T-helper 2 cell (primary cell): ENCODE measurements at places on chromosomes 5 and 9.

- no peak for DNase-seq
Measured at GRCh38 chr9:137975936-137976565, 98.5 kb downstream of the CACNA1B start.

DNA sequence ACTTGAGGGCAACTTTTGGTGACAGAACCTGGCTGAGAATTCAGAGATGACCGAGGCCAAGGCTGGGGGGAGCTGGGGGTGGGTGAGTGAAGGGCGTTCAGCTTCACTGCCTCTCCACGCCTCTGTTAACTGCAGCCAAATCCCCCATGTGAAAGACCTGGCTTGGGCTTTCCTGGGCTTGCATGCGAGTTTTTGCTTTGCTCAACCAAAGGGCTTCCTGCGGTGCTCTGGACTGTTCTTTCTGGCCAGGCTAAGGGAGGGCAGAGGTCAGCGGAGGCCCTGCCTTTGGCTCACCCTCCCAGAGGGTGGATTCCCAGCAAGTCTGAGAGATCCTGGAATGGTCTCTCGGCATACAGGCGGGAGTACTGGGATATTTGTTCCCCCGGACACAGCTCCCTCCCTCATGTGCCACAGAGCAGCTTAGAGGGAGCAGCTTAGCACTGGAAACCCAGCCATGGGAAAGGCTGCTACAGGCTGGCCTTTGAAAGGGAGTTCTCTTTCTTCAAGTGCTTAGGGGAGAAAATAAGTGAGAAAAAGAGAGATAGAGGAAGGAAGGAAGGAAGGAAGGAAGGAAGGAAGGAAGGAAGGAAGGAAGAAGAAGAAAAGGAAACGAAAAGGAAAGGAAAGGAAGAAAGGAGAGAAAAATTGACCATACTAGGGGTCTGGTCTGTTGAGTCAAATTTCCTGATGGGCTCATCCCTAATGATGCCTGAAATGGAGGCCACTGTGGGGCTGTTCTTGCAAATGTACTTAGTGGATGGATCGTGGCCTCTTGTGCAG, 158.8 kb downstream of the FGF18 start:
- no peak for DNase-seq

DNA sequence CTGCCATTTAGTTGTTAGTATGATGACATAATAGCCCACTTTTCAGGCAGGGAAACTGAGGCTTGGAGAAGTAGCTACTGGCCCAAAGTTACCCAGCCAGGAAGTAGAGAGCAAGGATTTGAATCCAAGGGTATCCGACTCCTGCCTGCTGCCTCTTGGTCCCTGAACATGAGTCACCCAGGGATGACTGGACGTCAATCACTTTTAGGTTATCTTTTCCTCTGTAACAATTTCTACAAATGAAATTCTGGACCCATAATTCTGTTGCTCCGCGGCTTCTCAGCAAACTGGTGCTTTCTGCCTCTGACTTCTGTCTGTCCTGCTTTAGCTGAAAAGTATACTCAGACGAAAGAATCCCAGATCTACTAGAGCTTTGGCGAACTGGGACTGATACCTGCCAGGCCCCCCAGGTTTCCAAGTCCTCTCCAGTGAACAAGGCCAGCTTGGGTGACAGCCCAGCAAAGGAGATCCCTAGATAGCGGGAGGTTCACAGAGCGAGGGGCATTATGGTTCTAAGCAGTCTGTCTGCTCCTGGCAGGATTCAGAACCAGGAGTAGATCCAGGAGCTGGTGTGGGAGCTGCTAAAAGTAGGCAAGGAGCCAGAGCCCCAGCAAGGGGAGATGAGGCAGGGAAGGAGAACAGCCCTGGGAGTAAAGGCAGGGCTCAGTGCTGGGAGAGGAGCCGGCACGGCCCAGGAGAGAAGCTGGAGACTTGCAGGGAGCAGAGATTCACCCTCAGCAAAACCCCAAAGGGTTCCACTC, 20.6 kb downstream of the OLFML2A start:
- DNase-seq = no peak

DNA sequence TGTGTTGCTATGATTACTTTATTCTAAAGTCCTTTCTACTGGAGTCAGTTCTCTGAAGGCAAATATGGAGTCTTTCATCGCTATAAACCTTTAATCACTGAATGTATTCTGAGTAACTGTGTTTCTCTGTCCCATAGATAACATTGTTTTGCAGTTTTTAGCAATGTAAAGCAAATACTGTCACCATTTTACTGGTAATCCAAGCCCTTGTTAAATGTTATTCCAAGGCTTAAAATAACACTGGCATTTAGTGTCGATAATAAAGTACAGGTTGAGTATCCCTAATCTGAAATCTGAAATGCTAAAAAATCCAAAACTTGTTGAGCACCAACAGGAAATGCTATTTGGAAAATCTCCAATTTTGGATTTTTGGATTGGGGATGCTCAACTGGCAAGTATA, 24.6 kb downstream of the CCNH start:
- no peak for DNase-seq

DNA sequence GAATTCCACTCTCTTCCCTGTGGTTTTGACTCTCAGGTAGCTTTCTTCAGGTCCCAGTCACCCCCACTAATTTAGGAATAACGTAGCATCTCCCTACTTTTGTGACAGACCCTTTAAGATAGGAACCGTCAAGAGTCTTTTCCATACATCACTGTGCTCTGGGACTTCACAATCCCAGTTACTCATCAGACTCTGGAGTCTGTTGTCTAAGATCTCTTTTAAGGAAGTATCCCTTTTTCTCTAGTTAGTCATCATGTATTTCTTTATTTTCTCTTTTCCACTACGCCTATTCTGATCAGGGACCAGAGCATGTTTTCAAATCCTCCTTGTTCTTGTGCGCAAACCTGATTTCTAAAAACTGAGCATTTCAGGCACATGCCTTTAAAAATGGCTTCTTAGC, 143.0 kb downstream of the GOLPH3 start:
- no peak for DNase-seq

- DNase-seq = peak; percentile 93
Measured at GRCh38 chr9:35910613-35911359, 1.5 kb downstream of the SPAAR start.

- DNase-seq = no peak
Measured at GRCh38 chr5:68285075-68285840, 69.7 kb downstream of the PIK3R1 start.

GRCh38 chr5:126628102-126628501, 27.4 kb downstream of the PHAX start:
- DNase-seq = no peak

DNA sequence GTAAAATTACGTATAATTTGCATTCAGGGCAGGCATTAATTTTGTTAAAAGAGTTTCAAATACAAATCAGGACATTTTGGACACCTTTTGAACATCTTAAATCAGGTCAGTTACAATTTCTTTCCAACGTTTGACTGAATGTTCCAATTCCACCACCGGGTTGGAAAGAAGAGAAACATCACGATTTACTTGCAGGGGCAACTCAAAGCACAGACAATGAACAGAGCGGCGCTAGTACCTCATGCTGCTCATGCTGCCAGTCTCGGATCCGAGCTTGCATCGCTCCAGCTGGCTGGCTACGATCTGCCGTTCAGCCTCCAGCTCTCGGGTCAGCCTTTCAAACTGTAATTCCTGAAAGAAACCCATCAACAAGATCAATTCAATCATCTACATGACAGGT, 339.5 kb downstream of the CTNND2 start:
- DNase-seq = no peak

GRCh38 chr5:130529511-130530485, 625.5 kb downstream of the CHSY3 start:
- DNase-seq = no peak

DNA sequence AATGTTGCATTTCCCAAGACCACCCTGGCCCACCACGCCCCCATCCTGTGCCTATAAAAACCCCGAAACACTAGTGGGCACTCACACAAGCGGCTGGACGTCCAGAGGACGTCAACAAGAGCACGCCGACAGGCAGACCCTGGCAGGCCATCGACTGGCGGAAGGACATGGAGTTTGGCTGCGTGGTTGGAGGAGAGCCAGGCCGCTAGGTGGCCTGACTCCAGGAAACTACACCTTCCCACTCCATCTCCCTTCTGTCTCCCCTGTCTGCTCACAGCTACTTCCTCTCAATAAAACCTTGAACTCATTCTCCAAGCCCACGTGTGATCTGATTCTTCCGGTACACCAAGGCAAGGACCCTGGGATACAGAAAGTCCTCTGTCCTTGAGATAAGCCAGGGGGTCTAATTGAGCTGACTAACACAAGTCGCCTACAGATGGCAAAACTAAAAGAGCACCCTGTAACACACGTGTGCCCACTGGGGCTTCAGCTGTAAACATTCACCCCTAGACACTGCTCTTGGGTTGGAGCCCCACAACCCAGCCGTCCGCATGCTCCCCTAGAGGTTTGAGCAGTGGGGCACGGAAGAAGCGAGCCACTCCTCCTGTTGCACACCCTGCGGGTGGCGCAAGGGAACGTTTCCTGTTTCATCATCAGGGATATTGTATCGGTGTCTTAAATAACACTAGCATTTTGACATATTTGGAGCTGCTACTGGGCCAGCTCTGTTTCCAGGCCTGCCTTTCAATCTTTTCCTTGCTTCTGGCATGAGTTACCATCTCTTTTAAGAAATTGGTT, 54.5 kb upstream of the TAF11L2 start:
- no peak for DNase-seq

GRCh38 chr5:21071986-21072385, 1084.0 kb upstream of the CDH18 start:
- no peak for DNase-seq

DNA sequence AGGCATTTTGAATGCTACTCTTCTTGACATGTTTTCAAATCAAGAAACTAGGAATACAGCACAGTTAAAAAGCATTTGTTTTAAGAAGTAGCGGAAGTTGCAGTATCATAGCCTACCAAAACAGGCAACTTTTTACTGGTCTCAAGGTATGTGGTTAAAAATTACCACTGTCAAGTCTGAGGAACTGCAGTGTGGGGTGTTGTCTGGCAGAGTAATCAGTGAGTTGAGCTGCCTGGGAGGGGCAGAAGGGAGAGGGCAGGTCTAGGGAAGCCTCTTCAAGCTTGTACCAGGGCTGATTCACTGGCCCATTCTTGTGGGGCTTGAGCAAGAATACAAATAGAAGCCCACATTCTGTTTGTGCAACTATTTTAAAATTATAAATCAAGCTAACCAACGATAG, 42.4 kb upstream of the SV2C start:
- no peak for DNase-seq

- DNase-seq = peak; percentile 60
Measured at GRCh38 chr9:26954050-26954508, 2.1 kb upstream of the IFT74 start.

- no peak for DNase-seq
Measured at GRCh38 chr9:137299203-137299565, 2.9 kb downstream of the NRARP start.

DNA sequence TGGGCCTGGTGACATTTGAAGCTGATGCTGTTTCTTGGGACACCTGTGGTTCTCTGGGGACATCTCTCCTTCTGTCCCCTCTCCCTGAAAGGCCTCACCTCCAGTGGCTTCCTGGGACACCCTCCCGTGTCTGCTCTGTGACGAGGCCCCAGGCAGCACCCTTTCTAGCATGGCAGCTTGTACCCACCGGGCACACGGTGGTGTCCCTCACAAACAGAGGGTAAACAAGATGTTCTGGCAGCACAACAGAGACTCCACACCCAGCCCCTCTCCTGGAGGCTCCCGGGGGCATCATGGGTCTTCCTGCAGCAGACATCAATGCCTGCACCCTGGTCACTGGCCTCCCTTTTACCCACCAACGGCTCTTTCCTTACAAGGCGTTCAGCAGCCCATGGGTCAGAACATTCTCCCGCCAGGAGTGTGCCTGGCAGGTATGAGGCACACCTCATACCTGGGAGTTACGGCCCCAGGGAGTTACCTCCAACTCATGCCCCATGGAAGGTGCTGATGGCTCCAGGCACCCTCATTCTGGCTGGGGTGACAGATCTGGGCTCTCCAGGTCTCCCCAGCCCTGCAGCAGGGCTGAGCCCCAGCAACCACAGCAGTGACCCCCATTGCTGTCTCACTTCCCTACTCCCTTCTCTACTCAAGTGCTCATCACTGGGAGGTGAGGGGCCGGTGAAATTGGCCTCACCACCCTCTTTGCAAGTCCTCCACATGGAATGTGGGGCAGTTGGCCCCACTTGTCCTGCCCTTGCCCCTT, 51.1 kb downstream of the BARX1 start:
- DNase-seq = no peak

GRCh38 chr9:19759066-19759465, 29.8 kb downstream of the SLC24A2 start:
- DNase-seq = no peak

DNA sequence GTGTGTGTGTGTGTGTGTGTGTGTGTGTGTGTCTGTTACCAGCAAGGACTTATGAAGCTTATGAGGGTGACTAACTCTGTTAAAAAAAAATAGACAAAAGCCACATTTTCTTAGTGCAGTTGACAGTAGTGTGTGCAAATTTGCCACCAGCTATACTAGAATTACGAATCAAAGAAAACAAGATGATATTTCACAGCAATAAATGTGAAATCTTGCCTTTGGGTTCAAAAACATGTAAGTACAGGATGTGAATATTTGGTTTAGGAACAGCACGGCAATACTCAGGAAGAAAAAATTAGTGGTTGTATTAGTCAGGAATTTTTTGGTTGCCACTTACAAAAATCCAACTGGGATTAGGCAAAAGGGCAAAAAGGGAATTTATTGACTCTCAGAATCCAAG, 117.4 kb downstream of the NPR3 start:
- DNase-seq = no peak

DNA sequence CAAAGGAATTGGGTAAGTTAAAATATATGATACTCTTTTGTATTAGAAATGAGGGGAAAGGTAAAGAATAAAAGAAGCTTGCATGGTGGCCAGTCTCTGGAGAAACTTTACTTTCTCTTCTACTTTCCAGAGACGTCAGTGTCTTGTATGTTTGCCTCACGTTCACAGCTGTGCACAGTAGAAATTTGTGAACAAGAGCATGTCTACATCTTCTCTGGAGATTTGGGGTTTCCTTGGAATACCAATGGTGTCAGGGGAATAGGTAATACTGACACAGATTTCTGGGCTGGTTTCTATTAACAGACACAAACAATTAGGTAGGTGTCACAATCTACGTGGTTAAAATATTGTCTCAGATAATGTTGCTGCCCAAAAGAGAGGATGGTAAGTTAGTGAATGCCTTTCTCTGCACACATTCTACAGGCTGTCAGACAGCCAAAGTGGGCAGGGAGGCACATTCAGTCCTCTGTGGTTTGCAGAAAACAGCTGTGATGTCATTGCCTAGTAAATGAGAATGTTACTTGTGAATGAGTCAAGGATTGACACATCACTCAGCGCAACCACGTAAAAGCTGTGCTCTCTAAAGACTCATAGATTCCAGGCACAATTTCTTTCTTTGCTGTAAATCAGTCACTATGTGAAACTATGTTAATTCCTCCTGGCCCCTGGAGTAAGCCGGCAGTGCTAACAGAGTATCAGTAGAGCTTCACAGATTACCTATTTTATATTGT, 397.1 kb downstream of the MAN2A1 start:
- no peak for DNase-seq

- DNase-seq = no peak
Measured at GRCh38 chr9:19117039-19117716, 10.1 kb downstream of the PLIN2 start.

DNA sequence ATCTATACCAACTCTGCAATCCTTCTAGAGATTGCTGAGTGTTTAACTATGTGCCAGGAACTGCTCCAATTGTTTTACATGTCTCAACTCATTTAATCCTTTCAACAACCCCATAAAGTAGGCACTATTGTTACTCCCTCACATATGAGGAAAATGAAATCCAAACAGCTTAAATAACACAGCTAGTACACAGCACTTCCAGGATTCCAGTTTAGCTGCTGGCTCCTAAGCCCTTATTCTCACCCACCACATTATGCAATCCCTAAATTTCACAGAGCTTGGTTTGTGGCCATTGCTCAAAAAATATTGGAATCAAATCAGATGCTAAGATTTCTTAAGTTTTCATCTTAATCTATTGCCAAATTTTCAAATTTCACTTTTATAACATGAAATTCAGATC, 84.9 kb downstream of the PRELID2 start:
- DNase-seq = no peak
